Mesenchymal stem cell (in vitro differentiated cells and primary cell): ENCODE measurements at places on chromosomes 5 and 9.

- peaks cover 2% of the 10 kb centered on the region for H3K4me1 ChIP-seq
- H3K27ac ChIP-seq: no peak overlapping the region
- H3K27me3 ChIP-seq: no peaks in the 10 kb centered on the region
- H3K36me3 ChIP-seq: peaks cover 63% of the 10 kb centered on the region
These were observed 66.9 kb downstream of the SLC44A1 start for GRCh38 chr9:105311306-105311705.

DNA sequence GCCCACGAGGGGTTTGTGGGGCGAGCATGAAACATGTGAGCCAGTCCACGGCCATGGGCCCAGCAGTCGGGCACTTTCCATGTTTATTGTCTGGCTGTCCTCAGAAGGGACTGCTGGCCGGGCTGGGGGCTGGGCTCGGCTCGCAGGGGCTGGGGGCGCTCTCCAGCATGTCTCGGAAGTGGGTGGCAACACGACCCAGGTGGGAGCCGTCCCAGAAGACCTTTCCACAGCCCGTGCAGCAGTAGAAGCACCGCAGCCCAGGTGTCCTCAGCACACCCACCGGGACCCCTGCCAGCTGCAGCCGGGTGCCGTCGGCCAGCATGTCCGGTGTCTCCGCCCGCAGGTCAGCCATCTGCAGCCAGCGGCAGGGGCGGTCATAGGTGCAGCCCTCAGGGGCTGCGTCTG, 4.8 kb upstream of the NRARP start:
- H3K4me1 ChIP-seq: peaks cover 25% of the 10 kb centered on the region
- DNase-seq: no peak
- H3K27me3 ChIP-seq: peaks cover 4% of the 10 kb centered on the region
- H3K4me3 ChIP-seq: no peak overlapping the region
- H3K27ac ChIP-seq: no peak overlapping the region

DNA sequence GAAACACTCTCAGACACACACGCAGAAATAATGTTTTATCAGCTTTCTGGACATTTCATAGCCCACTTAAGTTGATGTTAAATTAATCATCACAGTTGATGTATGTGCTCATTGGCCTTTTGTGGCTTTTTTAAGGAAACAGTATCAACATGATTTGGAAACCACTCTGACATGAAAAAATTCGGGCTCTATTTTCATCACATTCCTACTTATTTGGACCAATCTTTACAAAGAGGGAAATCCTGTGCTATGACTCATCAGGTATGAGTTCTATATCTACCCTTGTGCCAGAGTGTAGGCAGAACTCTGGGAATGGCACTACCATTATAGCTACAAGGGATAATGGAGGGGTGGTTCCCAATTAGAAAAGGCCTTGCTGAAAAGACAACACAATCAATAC, 388.4 kb upstream of the PTGER4 start:
- H3K27me3 ChIP-seq: no peaks in the 10 kb centered on the region
- H3K4me3 ChIP-seq: no peak overlapping the region
- peak; percentile 6 for DNase-seq
- H3K27ac ChIP-seq: no peak overlapping the region
- no peaks in the 10 kb centered on the region for H3K36me3 ChIP-seq

GRCh38 chr5:129500101-129500500, 40.0 kb downstream of the ADAMTS19 start:
- no peaks in the 10 kb centered on the region for H3K36me3 ChIP-seq
- H3K4me3 ChIP-seq: no peak overlapping the region

- H3K4me1 ChIP-seq: peaks cover 27% of the 10 kb centered on the region
- peak overlapping the region; percentile 80 for H3K4me3 ChIP-seq
- DNase-seq: no peak
- no peaks in the 10 kb centered on the region for H3K36me3 ChIP-seq
These were observed 644 bp downstream of the IER5L start for GRCh38 chr9:129177443-129177790.

- no peak overlapping the region for H3K4me3 ChIP-seq
- no peaks in the 10 kb centered on the region for H3K36me3 ChIP-seq
- no peaks in the 10 kb centered on the region for H3K27me3 ChIP-seq
- no peaks in the 10 kb centered on the region for H3K4me1 ChIP-seq
These were observed 309.3 kb downstream of the KIAA0825 start for GRCh38 chr5:94309141-94309540.

DNA sequence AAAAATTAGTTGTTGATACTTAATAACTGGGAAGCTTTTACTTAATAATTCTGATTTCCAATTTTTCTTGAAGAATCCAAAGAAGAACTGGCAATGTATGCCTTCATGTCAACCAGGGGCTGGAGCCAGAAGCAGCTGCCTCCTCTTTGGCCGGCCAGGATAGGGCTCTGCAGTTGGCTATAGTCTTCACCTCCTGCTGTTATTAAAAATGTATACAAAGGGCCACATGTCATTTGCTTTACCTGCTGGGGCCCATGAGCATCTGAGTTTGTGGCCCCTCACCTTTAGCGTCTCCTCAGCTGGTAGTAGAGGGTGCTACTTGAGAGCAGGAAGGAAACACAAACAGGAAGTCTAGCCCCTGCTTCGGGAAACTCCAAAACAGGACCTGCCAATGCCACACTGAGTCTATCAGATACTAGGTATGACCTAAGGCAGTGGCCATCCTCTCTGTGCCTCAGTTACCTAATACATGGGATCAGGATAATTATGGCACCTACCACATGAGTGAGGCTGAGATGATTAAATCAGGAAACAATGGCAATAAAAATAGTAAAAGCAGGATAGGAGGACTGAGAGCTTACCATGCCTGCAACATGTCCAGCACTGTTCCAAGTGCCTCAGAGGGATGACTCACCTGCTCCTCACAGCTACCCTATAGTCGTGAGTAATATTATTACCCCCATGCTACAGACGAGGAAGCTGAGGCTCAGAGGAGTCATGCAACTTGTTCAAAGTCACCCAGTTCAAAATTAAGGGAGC, 21.3 kb downstream of the CCDC69 start:
- H3K36me3 ChIP-seq: no peaks in the 10 kb centered on the region
- peak; percentile 63 for DNase-seq
- no peak overlapping the region for H3K4me3 ChIP-seq
- H3K27me3 ChIP-seq: no peaks in the 10 kb centered on the region
- H3K4me1 ChIP-seq: no peaks in the 10 kb centered on the region

GRCh38 chr9:117178596-117179375, 236.1 kb downstream of the ASTN2 start:
- no peaks in the 10 kb centered on the region for H3K27me3 ChIP-seq
- H3K4me1 ChIP-seq: peaks cover 4% of the 10 kb centered on the region
- peak; percentile 35 for DNase-seq
- H3K36me3 ChIP-seq: no peaks in the 10 kb centered on the region

GRCh38 chr9:22120595-22120994, 111.5 kb upstream of the CDKN2B start:
- no peaks in the 10 kb centered on the region for H3K27me3 ChIP-seq
- peaks cover 5% of the 10 kb centered on the region for H3K4me1 ChIP-seq
- no peak for DNase-seq
- H3K4me3 ChIP-seq: no peak overlapping the region

GRCh38 chr5:135376961-135377624, 21.9 kb downstream of the MACROH2A1 start:
- no peak for DNase-seq
- H3K27me3 ChIP-seq: no peaks in the 10 kb centered on the region
- no peak overlapping the region for H3K27ac ChIP-seq
- H3K4me3 ChIP-seq: no peak overlapping the region

GRCh38 chr5:169701910-169702451, 64.9 kb downstream of the DOCK2 start:
- no peak overlapping the region for H3K4me3 ChIP-seq
- peaks cover 14% of the 10 kb centered on the region for H3K4me1 ChIP-seq
- H3K27me3 ChIP-seq: no peaks in the 10 kb centered on the region
- H3K36me3 ChIP-seq: peaks cover 3% of the 10 kb centered on the region
- peak; percentile 57 for DNase-seq
- no peak overlapping the region for H3K27ac ChIP-seq

GRCh38 chr5:13809921-13810320, 134.6 kb downstream of the DNAH5 start:
- no peak for DNase-seq

DNA sequence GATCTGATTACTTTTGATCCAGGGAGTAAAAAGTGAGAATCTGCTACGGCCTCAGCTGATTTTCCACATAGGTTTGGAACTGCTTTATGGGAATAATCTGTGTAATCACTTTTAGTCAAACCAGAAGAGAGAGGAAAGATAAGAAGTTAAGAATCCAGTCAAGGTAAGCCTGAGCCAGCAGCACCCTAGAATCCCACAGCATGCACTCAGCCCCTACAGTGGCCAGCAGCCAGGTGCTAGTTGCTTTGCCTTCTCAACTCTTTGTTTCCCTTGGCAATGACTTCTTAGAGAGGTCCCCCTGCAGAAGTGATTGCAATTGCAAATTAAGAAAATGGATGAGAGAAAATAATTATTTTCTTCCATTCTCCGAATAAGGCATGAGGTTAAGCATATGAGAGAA, 59.7 kb upstream of the TMED7 start:
- no peak overlapping the region for H3K4me3 ChIP-seq
- DNase-seq: no peak
- no peaks in the 10 kb centered on the region for H3K27me3 ChIP-seq
- no peaks in the 10 kb centered on the region for H3K36me3 ChIP-seq

GRCh38 chr5:63341442-63341841, 620.8 kb downstream of the HTR1A start:
- H3K36me3 ChIP-seq: no peaks in the 10 kb centered on the region
- no peak for DNase-seq
- H3K27ac ChIP-seq: no peak overlapping the region
- H3K4me1 ChIP-seq: no peaks in the 10 kb centered on the region
- H3K27me3 ChIP-seq: no peaks in the 10 kb centered on the region

- peaks cover 4% of the 10 kb centered on the region for H3K4me1 ChIP-seq
- peaks cover 9% of the 10 kb centered on the region for H3K27me3 ChIP-seq
- no peaks in the 10 kb centered on the region for H3K36me3 ChIP-seq
- H3K27ac ChIP-seq: no peak overlapping the region
These were observed 135.6 kb downstream of the KCNIP1 start for GRCh38 chr5:170639221-170639925.

- DNase-seq: no peak
- no peak overlapping the region for H3K27ac ChIP-seq
- H3K4me3 ChIP-seq: no peak overlapping the region
These were observed 532.4 kb downstream of the DNAH5 start for GRCh38 chr5:13412040-13412595.

DNA sequence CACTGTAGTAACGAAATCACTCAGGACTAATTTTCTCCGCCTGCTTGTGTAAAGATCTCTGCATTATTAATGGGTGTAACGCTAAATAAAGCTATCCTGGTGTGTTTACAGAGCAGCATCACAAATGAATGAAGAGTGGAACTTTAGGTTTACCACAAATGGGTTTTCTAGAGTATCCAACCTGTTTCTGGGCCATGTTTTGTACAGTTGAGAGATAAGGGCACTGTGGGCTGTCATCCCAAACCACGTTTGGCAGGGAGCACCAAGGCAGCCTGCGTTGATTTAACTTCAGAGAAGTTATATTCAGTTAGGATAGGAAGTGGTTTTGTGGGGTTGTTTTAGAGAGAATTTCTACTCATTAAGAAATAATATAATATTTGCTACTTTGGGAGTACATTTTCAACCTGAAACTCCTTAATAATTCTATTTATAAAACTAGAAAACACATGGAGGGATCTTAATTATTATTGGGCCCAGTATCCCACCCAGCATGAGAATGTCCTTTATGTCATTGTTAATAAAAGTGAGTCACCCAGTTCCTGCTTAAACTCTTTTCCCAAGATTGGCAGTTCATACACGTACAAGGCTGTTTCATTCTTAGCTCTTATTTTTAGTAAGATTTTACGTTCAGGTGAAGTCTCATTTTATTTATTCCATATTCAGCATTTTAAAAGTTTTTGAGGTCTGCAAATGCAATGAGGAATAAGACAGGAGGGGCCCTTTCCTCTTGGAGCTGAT, 8.0 kb downstream of the KCNN2 start:
- H3K27ac ChIP-seq: no peak overlapping the region
- H3K4me3 ChIP-seq: no peak overlapping the region
- H3K36me3 ChIP-seq: no peaks in the 10 kb centered on the region
- H3K4me1 ChIP-seq: no peaks in the 10 kb centered on the region

DNA sequence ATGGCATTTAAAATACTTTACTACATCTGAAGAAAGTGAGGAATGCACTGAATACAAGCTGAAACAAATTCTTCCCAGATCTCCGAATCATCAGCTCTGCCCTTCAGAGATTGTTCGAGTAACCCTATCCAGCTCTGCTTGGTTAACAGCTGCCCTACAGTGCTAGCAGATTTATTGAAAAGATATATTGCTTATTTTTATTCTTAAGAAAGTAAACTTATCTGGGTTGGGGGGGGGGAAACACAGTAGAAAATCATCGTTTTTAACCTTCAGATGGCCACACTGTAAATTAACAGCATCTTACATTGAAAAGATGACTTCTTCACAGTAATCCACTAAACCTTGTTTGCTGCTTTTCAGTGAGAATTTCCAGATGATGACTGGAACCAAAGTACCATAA, 210.8 kb downstream of the NFIB start:
- H3K27ac ChIP-seq: no peak overlapping the region
- peaks cover 12% of the 10 kb centered on the region for H3K36me3 ChIP-seq
- no peak overlapping the region for H3K4me3 ChIP-seq
- DNase-seq: peak; percentile 14

- H3K36me3 ChIP-seq: no peaks in the 10 kb centered on the region
- H3K27me3 ChIP-seq: no peaks in the 10 kb centered on the region
- H3K4me1 ChIP-seq: no peaks in the 10 kb centered on the region
These were observed 27.9 kb downstream of the CD274 start for GRCh38 chr9:5478206-5478605.

- no peaks in the 10 kb centered on the region for H3K27me3 ChIP-seq
- H3K27ac ChIP-seq: no peak overlapping the region
- H3K4me3 ChIP-seq: peak overlapping the region; percentile 38
- DNase-seq: no peak
- H3K4me1 ChIP-seq: no peaks in the 10 kb centered on the region
These were observed 74.5 kb upstream of the PANK3 start for GRCh38 chr5:168653626-168654025.

DNA sequence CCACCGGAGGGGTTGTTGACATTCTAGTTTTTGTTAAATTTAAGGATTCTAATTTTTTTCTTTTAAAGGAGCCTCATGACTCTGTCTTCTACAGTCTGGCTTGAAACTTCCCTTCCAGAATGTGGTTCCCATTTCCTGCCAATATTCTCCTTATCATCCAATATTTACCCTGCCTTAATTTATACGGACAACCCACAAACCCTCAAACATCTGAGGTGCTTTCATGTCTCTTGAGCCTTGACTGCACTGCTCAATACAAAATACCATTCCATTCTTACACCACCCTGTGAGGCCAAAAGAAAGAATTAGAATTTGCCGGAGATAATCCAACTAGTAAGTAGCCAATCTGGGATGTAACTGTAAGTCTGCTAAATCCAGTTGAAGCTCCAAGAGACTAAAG, 346.5 kb downstream of the SPOCK1 start:
- no peak overlapping the region for H3K4me3 ChIP-seq
- no peak overlapping the region for H3K27ac ChIP-seq
- no peak for DNase-seq
- H3K27me3 ChIP-seq: no peaks in the 10 kb centered on the region
